ENCODE measurements at places on chromosomes 1 and 21.

GRCh38 chr1:225143001-225143400 lies 213.5 kb downstream of the DNAH14 start:
- DNase-seq: no peak

- no peak for DNase-seq
Measured at GRCh38 chr1:223312705-223313414, 51.1 kb downstream of the SUSD4 start.

- DNase-seq: peak; percentile 11
Measured at GRCh38 chr1:114512595-114513280, 1.7 kb upstream of the TRIM33 start.

GRCh38 chr1:76109404-76109803 lies 34.9 kb downstream of the ST6GALNAC3 start:
- DNase-seq: no peak

DNA sequence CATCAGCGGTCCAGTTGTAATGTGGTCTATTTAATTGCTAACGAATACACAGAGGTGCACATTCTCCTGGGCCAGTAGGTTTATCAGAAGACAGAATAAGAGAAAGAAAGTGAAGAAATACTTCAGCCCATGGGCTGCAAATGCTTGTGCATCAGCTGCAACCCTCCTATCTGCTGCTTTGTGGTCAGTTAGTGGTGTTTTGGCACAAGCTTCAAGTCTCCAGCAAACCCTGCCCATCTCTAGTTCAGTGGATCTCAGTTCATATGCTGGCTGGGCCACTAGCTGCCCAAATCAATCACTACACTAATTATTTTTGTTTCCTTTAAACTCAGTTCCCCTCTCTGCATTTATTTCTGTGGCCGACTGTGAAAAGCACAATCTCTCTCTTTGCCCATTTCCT lies 124.2 kb downstream of the KCNJ6 start:
- DNase-seq: no peak

- no peak for DNase-seq
Measured at GRCh38 chr1:34060187-34060730, 104.8 kb downstream of the CSMD2 start.

DNA sequence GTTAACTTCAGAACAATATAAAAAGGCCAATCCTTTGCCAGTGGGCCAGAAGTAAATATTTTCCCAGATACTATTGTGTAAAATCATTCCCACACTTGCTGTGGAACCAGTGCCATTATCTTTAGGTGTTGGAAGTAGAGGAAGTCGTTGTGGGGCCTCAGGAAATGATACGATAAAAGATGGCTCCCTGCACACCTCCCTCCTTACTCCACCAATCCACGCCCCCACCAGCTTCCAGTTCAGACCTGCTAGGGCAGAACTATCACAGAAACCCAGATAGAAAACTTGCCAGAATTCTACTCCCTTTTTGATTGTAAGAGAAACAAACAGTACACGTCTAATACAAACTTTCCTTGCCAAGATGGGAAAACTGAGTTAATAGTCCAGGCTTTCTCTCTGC lies 173.0 kb upstream of the FMN2 start:
- DNase-seq: no peak

DNA sequence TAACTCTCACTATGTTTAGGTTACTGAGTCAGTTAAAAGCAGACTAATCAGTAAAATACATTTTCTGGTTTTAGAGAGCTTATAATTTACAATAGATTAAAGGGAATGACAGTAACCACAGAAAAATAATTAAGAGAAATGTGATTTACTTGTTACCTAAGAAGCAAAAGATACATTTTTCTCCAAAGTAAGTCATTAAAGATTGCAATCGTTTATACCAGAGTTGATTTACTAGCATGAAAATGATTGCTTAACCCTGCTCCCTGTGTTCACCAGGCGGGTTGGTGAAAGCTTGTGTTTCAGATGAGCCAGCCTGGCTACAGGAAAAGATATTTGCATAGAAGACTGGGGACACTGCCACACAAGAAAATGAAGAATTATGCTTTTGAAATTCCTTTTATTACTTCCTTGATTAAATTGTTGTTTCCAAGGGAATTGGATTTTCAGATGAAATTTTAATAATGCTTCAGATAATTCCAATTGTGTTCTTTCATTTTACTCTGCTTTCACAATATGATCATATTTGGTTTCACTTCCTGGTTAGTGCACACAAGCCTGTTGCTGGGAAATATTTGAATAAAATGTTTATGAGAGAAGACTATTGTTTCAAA lies 27.9 kb downstream of the LRRC8B start:
- DNase-seq: peak; percentile 81

DNA sequence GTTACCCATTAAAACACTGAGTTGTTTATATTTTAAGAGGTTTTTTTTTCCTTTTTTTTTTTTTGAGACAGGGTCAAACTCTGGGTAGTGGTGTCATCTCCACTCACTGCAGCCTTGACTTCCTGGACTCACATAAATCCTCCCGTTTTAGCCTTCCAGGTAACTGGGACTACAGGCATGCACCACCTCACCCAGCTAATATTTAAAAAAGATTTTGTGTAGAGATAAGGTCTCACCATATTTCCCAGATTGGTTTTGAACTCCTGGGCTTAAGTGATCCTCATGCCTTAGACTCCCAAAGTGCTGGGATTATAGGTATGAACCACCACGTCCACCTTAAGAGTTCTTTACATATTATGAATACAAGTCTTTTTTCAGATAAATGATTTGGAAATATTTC lies 146.5 kb downstream of the COQ8A start:
- no peak for DNase-seq

DNA sequence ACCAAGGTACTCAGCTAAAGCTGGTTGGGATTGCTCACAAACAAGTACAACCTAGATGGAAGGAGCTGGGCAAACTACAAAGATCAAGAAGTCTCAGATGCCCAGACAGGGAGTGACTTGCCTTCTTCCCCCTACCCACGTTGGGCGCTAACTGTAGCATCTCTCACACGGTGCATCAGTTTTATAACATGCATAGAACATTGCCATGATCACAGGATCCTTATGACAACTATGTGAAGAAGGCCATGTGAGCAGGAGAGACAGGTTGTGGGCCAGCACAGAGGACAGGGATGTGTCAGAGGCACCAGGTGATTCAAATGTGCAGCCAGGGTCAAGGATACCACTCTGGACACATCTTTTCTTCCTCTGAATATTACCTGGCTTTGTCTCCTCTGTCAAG lies 28.3 kb upstream of the CYP4B1 start:
- peak; percentile 64 for DNase-seq

GRCh38 chr1:40663324-40664166 lies 1.9 kb downstream of the RIMS3 start:
- DNase-seq: no peak

GRCh38 chr1:18602533-18603211 lies 28.0 kb upstream of the PAX7 start:
- DNase-seq: peak; percentile 50

GRCh38 chr1:174110053-174110452 lies 49.3 kb upstream of the RABGAP1L start:
- no peak for DNase-seq

- DNase-seq: no peak
Measured at GRCh38 chr1:74464037-74464436, 48.4 kb downstream of the LRRC53 start.

- no peak for DNase-seq
Measured at GRCh38 chr1:200880212-200880611, 7.4 kb downstream of the GPR25 start.

- no peak for DNase-seq
Measured at GRCh38 chr21:33237486-33237885, 7.7 kb downstream of the IFNAR2 start.

DNA sequence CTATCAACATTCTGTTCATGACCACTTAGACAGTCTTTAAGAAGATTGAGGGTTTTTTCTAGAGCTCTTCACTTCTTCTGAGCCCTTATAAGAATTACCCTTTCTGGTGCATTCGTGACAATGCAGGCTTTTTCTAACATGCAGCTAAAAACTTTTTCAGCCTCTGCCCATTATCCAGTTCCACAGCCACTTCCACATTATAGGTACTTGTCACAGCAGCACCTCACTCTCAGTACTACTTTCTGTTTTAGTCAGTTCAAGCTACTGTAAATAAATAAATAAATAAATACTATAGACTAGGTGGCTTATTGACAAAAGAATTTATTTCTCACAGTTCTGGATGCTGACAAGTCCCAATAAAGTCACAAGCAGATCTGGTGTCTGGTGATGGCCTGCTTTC lies 284.4 kb upstream of the PKN2 start:
- no peak for DNase-seq

- DNase-seq: no peak
Measured at GRCh38 chr1:45891087-45891486, 87.7 kb downstream of the MAST2 start.

DNA sequence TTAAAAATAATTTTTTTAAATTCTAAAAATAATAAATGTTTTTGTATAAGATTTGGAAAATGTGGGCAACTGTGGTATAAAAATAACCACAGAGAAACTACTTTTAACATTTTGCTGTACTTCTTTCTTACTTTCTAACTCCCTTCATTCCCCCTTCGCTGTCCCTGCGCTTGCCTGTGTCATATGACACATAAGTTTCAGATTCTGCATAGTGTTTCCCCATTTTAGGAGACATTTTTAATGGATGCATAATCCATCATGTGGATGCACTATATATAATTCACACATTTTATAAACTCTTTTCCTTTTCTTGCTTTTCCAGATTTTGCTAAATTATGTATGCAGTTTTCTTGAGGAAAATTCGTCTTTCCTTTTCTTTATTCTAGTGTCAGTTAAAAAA lies 16.3 kb downstream of the ATG4C start:
- DNase-seq: no peak

DNA sequence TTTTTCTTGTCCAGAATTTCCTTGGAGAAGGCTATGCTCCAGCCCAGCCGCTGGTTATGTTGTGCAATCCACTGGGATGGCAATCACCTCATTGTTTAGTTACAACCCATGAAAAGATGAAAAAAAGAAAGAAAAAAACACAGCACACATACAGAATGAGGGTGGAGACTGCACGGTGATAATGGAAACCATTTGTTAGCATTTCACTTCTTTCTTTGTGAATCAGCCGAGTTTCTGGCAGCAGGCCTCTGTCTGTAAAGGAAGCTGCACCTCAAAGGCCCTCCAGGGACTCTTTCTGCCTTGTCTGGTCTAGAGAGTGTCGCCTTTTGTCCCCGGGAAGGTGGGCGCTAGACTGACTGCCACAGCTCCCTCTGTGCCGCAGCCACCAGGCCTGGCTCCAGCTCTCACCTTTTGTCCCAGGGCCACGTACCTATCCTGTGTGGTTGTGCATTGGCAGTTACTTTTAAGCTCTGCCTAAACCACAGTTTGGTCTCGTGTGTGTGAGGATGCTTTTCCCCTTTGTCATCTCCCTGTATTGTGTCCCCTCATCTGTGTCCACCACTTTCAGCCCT lies 35.6 kb downstream of the NGF start:
- DNase-seq: no peak

DNA sequence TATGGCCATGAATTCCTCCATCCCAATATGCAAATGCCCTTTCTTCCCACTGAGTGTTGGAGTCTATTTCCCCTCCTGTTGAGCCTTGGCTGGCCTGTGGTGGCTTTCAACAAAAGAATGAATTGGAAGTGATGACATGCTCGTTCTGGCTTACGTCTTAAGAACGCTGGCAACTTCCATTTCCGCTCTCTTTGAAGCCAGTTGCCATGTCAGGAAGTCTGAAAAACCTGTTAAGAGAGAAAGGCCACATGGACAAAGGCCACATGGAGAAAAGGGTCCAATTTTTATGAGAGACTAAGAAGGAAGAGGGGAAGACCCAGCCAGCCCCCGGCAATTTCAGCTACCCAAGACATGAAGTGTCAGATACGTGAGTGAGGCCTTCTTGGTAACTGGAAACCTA lies 45.6 kb upstream of the GADD45A start:
- DNase-seq: no peak

GRCh38 chr1:5504364-5504740 lies 487.9 kb downstream of the NPHP4 start:
- DNase-seq: no peak

DNA sequence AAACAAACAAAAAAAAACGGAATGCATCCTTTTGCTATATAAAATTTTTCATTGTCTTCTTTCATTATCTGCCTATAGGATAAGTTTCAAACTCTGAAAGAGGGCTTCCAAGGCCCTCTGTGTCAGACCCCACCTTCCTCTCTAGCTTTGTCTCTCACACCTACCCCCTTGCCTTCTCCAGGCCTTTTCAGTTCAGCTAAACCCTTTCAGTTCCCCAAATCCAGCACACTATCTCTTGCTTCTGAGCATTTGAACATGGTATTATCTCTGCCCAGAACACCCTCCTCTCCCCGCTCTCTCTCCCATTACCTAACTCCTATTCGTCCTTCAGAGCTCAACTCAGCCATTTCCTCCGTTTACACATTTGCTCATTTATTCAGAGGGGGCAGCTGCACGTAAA lies 35.7 kb downstream of the C1orf216 start:
- DNase-seq: no peak

GRCh38 chr1:87894062-87894461 lies 565.4 kb downstream of the LMO4 start:
- no peak for DNase-seq

- no peak for DNase-seq
Measured at GRCh38 chr1:66490816-66491215, 43.1 kb upstream of the SGIP1 start.

GRCh38 chr1:24659993-24660665 lies 17.0 kb downstream of the SRRM1 start:
- no peak for DNase-seq

All from DMS53 (cell line).